ENCODE measurements at places on chromosomes 6 and 20.

DNA sequence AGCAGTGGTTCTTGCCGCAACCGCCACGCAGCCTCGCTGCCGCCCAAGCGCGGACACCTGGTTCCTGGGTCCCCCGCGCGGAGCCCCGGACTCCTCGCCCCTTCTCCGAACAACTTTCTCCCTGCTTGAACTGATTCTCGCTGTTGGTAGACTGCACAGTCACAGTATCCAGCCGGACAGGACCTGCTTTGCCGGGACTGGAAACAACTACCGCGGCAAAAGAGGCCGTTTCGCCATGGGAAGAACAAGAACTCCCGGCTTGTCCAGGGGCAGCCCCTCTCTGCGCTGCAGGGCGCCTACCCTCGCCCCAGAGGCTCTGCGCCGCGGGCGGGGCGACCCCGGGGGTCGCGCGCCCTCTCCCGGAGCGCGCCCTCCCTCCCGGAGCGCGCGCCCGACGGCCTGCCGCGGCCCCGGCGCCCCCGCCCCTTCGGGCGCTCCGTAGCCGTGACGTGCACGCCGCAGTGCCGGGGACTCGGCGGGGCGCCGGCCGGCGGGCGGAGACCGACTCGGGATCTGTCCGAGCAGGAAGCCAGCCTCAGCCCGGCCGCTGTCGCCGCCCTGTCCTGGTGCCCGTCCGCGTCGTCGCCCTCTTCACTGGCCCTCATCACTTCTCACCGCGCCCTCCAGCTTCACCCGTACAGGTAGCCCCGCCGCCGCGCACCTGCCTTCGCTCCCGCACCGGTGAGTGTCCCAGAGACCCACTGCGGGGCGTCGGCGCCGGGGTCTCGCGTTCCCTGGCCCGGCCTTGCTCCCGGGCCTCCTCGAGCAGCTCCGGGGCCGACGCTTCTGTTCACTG is at the start of gene MYO6:
MYO6 (plus strand) TSS at position 497 of the 796 bp plus-strand sequence. CDS start 68,309 bp downstream, outside the sequence.
- peak; percentile 74 for DNase-seq

GRCh38 chr6:70310063-70310694 is 7.3 kb upstream of the COL9A1 start:
- no peak for DNase-seq

GRCh38 chr6:151900256-151900655 is 92.8 kb downstream of the ESR1 start:
- DNase-seq, result no peak

DNA sequence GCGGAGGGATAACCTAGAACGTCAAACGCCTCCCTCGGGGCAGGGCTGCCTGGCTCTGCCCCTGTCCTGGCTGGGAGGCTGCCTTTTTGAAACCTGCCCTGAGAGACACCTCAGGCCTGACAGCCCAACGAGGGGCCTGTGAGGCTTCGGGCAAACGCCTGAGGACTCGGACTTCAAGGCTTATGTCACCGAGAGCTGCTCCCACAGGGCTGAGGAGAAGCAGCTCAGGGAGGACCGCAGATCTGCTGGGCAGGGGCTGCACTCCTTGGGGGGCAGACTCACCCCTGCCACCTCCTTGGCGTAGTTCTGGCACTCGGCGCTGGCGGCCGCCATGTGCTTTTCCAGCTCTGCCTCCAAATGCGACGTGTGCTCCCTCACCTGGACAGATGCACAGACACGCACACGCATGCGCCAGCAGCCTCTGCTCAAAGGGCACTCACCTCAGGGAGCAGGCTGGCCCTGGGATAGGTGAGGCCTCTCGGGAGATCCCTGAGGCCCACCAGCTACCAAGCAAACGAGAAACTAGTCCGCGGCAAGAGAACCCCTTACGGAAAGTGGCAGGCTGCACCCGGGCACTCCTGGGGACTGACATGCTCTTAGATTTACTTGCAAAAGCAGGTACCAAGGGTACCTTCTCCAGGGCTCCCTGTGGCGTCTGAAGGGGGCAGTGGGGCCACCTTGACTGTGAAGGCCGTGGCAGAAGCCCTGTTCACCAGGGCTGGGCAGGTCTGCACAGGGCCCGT is 49.6 kb downstream of the DSTN start:
- no peak for DNase-seq

GRCh38 chr6:92109956-92110355 is 1309.4 kb downstream of the EPHA7 start:
- DNase-seq, result no peak

DNA sequence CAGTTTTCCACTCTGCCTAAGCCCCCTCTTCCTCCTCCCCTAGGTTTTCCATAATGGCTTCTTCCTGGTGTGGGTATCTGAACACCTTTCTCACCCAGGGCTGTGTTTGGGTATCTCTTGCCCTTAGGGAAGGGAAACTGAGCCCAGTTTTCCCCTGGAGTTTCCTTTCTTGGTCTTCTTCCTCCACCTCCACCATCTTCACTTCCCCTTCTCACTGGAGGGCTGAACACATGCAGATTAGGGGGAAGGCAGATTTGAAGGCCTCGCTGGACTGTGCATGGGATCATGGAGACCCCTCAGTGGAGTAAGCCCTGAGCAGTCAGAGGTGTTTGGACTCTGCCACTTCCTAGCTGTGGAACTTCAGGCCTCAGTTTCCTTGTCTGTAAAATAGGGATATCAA is 27.8 kb downstream of the FOXP4 start:
- DNase-seq, result no peak

DNA sequence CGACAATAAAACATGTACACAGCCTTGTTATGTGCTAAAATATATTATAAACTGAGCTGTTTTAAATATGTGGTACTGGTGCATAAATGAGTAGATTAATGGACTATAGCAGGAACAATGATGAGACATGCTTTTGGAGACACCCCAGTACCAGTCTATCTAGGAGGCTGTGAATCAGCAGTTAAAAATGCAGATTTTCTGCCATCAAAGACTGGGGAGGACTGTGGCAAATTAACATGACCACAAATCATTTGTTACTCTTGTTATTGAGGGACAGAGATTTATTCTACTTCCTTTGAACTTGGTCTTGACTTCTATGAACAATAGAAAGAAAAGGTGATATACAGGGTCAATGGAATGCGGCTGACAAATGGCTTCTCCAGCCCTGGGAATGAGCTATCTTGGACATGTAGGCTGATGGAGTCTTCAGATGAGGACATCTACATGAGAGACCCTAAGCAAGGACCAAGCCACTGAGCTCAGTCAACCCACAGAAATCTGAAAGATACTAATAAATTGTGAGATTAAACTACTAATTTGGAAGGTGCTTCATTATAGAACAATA is 551.7 kb upstream of the GJE1 start:
- DNase-seq, result no peak

DNA sequence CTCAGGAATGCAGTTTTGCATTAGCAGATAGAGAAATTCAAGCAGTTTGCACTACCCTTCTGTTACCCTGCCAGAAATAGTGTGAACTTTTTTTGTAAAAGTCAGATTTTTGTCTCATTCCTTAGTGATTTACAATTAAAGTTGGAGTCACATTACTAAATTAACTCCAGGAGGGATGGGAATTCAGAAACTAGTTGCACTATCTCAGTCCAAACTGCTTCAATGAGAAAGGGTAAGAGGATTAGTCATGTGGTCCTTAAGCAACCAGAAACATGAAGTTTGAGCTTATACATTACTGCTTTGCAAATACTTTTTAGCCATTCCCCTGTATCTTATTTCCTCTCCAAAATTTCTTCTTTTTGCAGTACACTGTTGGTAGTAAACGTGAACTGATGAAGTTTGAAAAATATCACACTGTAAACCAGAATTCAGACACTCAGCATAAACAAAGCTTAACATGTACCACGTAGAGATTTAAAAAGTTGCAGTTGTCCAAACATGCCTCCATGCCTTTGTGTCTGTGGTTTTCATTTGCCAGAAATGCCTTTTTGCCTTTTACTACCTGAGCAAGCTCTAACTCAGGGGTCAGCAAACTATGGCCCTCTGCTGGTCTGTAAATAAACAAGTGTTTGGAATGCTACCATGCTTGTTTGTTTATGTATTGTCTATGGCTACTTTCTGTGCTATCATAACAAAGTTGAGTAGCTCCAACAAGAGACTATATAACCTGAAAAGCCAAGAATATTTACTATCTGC is 49.7 kb downstream of the TP53INP2 start:
- no peak for DNase-seq

- DNase-seq, result no peak
Observed at GRCh38 chr6:100185615-100186014, 191.6 kb upstream of the MCHR2 start.

DNA sequence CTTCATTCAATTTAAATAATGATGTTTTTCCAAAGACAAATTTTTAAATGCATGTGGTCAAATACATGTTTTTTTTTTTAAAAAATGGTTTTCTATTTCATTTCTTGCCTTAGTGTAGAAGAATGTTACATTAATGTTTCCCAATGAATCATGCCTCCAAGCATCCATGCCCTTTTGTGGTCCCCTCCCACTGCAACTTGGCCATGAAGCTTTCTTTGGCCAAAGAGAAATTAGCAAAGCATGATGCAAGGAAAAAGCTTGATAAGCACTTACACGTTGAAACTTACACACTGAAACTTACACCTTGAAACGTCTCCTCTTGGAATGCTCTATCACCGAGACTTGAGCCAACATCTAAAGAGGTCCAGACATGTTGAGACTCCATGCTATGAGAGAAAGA is 93.0 kb upstream of the ELOVL5 start:
- DNase-seq, result no peak

GRCh38 chr6:72464791-72465691 is 156.8 kb upstream of the KCNQ5 start:
- no peak for DNase-seq

DNA sequence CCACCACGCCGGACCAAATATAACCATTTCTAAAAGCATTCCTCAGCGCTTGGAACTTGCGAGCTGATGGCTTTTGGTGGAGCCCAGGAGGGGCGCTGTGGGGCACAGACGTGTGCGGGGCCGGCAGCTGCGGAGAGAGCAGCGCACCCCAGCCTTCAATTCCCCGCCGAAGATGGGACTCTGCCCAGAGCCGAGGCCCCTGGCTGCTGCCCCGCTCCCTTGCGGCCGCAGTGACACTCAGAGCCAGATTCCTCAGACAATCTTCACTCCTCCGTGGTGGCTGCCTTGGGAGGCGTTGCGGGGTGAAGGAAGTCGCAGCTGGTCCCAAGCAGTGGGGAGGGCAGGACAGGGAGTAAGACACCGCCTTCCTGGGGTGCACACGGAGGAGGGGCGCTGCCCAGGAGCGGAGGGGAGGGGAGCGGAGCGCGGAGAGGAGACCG is 87.7 kb downstream of the TMEM242 start:
- no peak for DNase-seq

DNA sequence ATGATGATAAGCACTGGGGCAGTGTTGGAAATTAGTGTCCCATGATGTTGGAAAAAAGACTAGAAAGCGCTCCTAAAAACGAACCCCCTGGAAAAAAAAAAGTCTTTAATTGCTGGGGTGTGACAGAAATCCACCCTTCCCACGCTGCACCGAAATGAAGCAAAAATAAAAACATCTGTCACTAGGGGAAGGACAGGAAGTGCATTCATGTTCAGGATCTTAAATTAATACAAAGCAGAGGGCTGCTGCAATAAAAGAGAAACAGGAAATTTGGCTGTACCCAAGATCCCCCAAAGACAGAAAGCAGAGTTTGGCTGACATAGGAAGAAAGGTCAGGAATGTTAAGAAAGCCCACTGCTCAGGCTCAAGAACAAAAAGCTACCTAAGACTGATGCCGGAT is 333.9 kb downstream of the TBC1D32 start:
- DNase-seq, result no peak

DNA sequence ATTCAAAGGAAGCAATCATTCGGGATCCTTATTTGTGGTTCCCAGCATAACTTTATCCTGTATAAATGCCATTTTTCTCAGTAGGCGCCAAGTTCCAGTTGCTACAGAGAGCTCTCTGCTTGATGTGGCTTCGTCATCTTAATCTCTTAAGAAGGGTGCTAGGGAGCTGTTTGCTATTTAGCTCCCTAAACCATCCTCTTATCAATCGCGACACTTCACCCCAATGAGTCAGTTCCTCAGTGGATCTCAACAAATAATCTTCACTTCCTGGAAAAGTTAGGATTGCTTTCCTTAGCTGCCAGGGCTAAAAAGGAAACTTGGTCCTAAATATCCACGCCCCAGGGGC is 1.3 kb upstream of the NKAIN2 start:
- no peak for DNase-seq

- no peak for DNase-seq
Observed at GRCh38 chr6:133606852-133607251, 282.1 kb upstream of the TCF21 start.

- no peak for DNase-seq
Observed at GRCh38 chr6:111490067-111490466, 7.0 kb upstream of the REV3L start.

DNA sequence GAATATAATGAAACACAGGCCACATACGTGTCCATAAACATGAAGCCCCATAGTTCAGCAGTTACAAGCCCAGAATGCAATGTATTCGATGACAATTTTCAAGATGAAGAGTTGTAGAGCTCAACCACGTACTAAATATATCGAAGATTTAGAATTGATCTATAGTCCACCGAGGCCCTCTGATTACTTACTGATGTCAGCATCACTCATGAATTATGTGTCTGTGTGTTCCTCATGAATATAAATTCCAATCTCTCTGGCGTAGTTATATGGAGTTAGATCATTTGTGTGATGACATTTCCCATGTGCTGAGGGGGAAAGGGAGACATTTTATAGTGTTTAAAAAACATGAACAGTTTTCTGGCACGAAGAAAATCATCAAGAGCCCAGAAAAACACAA is 97.5 kb downstream of the PFDN4 start:
- DNase-seq, result no peak

- DNase-seq, result no peak
Observed at GRCh38 chr6:43428112-43428570, 800 bp downstream of the ABCC10 start.

GRCh38 chr6:53603386-53604116 is 58.6 kb upstream of the GCLC start:
- no peak for DNase-seq

DNA sequence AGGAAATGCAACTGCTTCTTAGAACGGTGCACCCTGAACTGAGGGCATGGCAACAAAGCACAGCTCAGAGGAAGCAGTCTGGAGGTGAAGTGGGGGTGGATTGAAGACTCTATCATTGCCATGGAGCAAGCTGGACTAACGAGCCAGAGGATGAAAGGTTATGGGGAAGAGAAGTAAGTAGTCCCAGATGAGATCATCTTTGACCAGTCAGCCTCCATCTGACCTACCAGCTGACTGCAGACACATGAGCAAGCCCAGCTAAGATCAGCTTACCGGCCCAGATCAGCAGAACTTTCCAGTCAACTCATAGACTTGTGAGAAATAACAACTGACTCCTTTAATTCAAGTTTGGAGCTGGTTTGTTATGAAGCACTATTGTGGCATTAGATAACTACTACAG is 9.1 kb upstream of the JAG1 start:
- DNase-seq, result no peak

GRCh38 chr6:32173051-32173727 is 2.7 kb downstream of the AGPAT1 start:
- no peak for DNase-seq

- DNase-seq, result no peak
Observed at GRCh38 chr6:89120371-89120770, 2.5 kb upstream of the SRSF12 start.

All from WERI-Rb-1 (cell line).